Fibroblast of skin of left quadriceps (primary cell): ENCODE measurements at places on chromosomes 1 and 21.

DNA sequence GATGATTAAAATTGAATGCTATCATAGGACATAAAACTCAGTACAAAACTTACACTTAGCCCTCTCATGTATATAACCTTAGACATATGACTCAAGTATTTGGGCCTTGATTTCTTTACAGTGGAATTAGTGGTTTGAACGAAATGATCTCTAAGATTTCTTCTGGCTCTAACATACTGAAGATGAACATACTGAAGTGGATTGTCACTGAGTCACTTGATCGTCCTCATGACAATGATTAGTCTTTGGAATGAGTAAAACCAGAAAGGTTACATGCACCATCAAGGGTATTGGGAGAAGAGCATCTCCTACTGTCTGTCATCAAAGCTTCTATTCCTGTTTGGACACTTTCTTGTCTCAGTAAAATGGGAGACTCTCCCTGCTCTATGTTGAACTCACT is 17.4 kb downstream of the FMN2 start:
- DNase-seq: no peak

- DNase-seq: no peak
These were observed 69.2 kb downstream of the LPGAT1 start for GRCh38 chr1:211761400-211761799.

GRCh38 chr21:15282665-15283064 is 217.9 kb upstream of the NRIP1 start:
- DNase-seq: no peak

DNA sequence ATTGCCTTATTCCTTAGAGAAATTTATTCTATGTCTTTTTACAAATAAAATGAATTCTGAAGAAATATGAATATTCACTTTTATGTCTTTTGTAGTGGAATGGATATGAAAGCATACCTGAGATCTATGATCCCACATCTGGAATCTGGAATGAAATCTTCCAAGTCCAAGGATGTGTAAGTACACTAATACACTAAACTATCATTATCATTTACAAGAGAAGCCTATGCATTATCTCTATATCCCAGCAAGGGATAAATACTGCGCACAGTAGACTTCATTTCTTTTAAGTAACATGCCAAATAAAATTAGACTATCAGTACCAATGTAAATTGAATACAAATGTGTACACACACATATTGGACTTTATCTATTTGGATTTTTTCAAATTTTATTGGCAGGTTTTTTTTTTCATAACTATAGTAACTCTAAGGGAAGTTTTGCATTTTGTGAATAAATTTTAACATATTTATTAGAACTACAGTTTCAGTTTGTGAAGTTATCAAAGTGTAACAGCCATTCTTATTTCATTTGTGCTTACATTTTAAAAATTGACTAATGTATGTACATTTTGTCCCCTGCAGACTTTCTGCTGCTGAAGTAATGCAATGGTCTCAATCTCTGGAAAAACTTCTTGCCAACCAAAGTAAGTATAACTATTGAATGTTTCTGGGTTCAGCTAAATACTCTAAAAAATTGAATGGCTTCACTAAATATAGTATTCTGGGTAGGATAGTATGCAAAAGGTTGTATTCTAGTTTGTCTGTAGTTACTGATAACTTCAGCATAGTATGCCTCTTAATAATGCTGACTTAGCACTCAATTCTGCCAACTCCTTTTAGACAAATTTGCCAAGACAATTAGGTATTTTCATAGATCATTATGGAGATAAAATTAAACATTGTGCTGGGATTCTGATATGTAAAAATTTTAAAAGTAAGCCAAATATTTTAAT is 894 bp downstream of the RGS1 start:
- DNase-seq: no peak

- DNase-seq: no peak
These were observed 21.4 kb downstream of the AIM2 start for GRCh38 chr1:159055181-159055641.
